HCEC 1CT (cell line): ENCODE measurements at places on chromosomes 11 and 22.

GRCh38 chr11:66333896-66334604 lies 2.2 kb downstream of the RIN1 start:
- DNase-seq, result no peak

DNA sequence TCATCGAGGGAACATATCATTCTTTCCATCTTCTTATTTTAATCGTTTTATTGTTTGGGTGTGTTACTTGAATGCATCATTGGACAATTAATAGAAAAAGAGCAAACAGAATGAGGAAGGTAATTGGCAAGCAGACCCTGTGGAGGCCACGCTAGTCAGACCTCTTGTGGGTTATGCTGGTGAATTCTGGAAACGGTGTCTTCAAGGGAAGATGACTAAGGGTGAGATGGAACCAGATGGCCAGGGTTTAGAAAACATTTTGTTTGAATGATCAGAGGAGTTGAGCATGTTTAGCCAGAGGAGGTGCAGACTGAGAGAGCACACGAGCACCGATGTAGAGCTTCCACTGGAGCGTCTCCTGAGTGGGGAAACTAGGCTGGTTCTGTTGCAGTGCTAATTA lies 8.5 kb downstream of the ST14 start:
- peak; percentile 88 for DNase-seq

DNA sequence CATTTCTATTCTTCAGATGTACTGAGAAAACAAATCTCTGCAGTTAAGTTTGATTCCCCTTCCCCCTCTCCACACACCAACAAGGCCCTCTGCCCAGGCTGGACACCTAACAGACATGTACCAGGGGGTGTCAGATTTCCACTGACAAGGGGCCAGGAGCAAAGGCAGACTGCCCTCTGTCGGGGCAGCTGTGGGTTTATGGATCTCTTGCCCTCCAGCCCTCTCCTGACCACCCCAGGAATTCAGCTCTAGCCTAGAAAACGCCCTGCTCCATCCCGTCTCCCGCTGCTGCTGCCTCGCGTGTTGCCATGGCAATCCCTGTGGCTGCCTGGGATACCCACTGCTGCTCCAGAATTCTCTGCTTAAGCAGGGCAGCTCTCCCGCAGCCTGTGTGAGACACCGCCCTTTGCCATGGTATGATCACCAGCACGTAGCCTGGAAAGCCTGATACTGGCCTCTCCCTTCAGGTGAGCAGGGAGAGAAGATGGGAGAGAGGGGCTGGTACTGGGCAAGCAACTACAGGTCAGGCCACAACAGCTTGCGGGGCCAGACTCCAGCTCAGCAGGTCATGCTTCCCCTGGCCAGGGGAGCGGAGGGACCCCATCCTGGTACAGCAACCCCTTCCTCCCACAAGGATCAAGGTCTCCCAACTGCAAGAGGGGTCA lies 41.6 kb downstream of the BUD13 start:
- DNase-seq, result no peak

DNA sequence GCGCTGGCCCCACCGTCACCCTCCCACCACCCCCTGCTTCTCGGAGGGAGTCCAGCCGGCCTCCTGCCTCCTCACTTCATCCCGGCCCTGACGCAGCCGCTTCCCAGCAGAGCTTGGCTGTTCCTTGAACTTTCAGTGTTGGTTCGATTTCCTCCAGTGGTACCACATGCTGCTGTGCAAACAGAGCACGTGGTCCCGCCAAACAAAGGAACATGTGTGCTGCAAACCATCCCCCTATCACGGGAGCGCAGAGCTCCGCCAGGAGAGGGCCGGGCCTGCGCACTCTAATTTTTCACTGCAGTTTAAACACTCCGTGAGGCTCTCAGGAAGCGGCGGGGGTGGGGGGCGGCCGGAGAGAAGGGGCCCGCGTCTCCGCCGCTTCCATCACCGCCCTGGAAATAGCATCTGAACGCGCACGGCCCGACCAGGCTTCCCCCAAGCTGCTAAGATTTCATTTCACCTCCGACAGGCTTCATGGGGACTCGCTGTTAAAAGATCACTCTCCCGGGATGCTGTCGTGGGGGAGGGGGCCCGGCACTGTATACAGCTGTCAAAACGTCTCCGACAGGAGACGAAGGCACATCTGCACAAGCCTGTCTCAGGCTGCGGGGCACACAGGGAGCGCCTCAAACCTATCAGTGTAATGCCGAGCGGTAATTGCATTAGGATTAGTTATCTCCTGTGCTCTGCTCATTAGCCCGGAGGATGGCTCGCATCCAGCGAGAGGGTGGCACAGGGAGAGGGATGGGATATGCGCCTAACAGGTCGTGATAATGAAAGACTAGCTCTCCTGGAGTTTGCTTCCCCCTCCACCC lies 269.9 kb upstream of the SORL1-AS1 start:
- DNase-seq, result peak; percentile 53

GRCh38 chr11:90536301-90536700 lies 313.5 kb upstream of the CHORDC1 start:
- no peak for DNase-seq

- no peak for DNase-seq
Measured at GRCh38 chr11:57639321-57640067, 10.2 kb downstream of the YPEL4 start.
